A549 treated with ZK216348 at 1 μM for 4 hours (cell line): ENCODE measurements at places on chromosomes 2 and 18. TPM values are rescaled to one million over a fixed set of nuclear protein-coding genes. Genes with fewer than 3 reads are reported as not detected.

The CHST9 gene
- total RNA-seq = not detected in 5 replicates

The C1QL2 gene
- total RNA-seq = 0.15 to 0.28 TPM (median 0.20 TPM) in 4 of 5 replicates, not detected in the other

The IL1RL1 gene
- total RNA-seq = 0.68 to 1.2 TPM (median 1.1 TPM) in 5 replicates

The LIPT1 gene
- 3.0 to 4.5 TPM (median 3.5 TPM) in 5 replicates for total RNA-seq
